Vagina (tissue), 2 donors: ENCODE measurements at places on chromosomes 11 and 22.

DNA sequence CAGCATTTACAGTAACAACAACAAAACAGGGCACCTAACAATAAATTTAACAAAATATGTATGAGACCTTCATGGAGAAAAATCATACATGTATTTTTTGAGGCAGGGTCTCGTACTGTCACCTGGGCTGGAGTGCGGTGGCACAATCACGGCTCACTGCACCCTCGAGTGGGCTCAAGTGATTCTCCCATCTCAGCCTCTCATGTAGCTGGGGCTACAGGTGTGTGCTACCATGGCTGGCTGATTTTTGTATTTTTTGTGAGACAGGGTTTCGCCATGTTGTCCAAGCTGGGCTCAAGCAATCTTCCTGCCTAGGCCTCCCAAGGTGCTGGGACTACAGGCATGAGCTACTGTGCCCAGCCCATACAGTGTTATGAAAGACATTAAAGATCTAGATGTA is 278.1 kb downstream of the SWAP70 start:
- DNase-seq = no peak

DNA sequence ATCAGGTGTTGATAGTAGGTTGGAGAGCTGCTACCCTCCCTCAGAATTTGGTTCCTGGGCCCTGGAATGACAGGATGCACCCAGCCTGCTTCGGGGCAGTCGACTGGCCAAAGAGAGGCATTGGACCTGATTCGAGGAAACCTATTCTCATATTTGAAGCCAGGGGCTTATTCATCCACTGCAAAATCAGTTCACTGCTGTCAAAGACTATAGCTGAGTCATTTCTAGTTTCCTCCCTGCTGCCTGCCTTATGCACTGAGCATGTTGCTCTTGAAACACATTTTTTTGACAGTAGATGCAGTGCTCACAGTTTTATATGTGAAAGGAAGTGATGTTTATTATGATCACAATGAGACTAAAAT is 565.4 kb downstream of the ETS1 start:
- no peak for DNase-seq

GRCh38 chr22:32746732-32747131 is 54.8 kb upstream of the TIMP3 start:
- no peak for DNase-seq

DNA sequence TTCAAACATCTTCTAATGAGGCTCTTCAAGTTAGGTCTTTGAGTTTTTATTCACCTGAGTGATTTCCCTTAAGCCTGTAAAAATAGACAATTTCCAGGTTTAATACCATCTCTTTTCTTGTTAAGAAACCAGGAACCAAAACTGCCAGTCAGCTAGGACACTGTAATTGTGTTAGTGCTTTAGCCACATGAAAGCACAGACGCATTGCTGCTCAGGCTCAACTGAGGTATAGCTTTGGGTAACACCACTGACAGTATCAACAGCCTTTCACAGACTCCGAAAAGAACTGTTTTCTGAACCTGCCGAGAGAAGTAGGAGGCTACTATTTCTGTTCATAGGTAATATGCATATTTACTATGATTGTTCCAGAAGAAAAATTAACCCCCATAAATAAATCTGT is 768.7 kb downstream of the ETS1 start:
- no peak for DNase-seq

DNA sequence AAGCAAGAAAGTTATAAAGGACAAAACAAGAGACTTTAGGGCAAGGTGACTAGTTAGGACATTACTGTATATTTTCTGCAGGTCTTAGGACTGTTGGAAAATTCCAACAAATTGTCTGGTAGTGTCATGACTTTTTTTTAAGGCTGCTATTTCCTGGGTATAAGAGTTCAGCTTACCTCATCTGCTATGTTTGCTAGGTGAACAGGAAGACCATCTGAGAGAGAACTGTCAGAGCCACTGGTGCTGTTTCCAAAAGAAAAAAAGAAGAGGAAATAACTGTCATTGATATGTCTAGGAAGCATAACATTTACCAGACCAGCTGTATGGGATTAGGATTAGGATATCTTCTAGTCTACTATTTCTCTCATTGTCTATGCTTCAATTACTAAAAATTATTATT is 26.3 kb upstream of the MTCH2 start:
- DNase-seq = no peak

DNA sequence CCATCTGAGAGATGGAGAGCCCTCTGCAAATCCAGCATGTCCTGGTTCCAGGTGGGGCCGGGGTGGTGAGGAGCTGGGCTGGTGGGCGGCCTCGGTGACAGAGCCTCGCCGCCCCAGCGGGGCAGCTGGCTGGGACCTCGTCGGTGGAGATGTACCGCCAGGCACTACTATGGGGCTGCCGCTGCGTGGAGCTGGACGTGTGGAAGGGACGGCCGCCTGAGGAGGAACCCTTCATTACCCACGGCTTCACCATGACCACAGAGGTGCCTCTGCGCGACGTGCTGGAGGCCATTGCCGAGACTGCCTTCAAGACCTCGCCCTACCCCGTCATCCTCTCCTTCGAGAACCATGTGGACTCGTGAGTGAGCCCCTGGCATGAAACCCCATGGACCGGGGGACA is 7.0 kb downstream of the PLCB3 start:
- no peak for DNase-seq
